ENCODE measurements at places on chromosomes 7 and 10. TPM values are rescaled to one million over a fixed set of nuclear protein-coding genes. Genes with fewer than 3 reads are reported as not detected.

- no peaks in the 10 kb centered on the region for H3K27me3 ChIP-seq
- no peak for DNase-seq
- H3K4me1 ChIP-seq: no peaks in the 10 kb centered on the region
- H3K4me3 ChIP-seq: no peak overlapping the region
Measured at GRCh38 chr10:21449288-21449966, 76.1 kb downstream of the SKIDA1 start.

DNA sequence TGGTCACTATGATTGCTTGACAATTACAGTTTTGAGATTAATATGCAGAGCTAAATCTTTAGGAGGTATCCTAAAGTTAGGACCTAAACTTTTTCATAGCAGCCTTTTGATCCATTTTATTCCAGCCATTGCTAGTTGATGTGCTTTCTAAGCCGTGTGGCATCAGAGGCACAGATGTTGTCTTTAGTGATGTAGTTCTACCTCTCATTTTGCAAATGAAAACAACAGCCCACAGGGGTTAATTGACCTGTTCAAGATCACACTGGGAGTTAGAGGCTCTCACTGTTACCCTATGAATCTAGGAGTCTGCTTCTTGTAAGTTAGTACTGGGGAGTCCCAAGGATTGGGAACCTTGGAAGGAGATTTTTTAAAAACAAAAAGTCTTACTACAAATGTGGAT is 10.6 kb downstream of the AUTS2 start:
- H3K27ac ChIP-seq: no peak overlapping the region
- no peak for DNase-seq
- no peaks in the 10 kb centered on the region for H3K27me3 ChIP-seq
- no peak overlapping the region for H3K4me3 ChIP-seq
- H3K36me3 ChIP-seq: no peaks in the 10 kb centered on the region
- H3K4me1 ChIP-seq: peaks cover 8% of the 10 kb centered on the region

The TFAM gene
- total RNA-seq: 34.3 TPM

The SAMD9 gene
- total RNA-seq: 52.3 TPM
